ENCODE measurements at places on chromosomes 4 and X. TPM values are rescaled to one million over a fixed set of nuclear protein-coding genes. Genes with fewer than 3 reads are reported as not detected.

GRCh38 chrX:25066131-25066530, 50.4 kb upstream of the ARX start:
- DNase-seq, result no peak

- DNase-seq, result no peak
Measured at GRCh38 chr4:174928575-174929253, 10.6 kb downstream of the ADAM29 start.

DNA sequence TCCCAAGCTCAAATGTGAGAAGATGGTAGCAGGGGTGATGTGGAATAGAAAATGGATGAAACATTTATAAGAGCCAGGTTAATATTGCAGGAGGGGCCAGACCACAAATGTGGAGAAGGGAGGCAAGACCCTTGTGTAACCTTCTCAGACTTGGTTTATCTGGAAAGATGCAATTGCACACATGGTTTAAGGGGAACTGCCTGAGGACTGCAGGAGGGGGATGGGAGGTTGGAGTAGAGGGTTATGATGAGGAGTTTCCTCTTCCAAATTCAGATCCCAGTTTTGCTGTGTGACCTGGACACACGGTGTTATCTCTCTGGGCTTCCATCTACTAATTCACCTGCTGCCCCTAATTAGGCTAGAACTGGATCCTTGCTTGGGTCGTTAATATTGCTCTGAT, 46.1 kb downstream of the RAB40AL start:
- DNase-seq, result no peak

The CSAG1 gene
- not detected for total RNA-seq

The SGMS2 gene
- total RNA-seq, result 23.1 TPM

All from left ventricle myocardium superior (tissue), 1 donor.